KBM-7 (cell line): ENCODE measurements at places on chromosomes 2 and 18.

DNA sequence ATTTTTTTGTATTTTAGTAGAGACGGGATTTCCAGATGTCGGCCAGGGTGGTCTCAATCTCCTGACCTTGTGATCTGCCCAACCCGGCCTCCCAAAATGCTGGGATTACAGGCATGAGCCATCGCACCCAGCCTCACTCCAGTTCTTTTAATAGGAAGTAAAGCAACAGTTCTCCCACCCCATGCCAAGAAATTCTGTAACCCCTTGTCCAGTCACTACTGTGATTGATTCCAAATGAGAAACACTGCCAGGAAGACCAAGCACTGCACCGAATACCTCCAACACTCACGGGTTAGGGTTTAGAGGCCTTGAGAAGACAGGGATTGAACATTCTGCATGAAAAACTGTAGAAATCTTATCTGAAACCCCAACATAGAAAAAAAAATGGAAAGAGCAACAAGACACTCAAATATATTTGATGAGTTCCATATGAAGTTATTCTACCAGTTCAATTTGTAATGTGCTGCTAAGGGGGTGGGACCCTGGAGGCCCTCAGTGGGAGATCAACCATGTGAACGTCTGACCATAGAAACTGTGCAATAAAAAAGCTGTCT lies 48.2 kb upstream of the BIN1 start:
- DNase-seq: no peak

- DNase-seq: no peak
These were observed 134.2 kb downstream of the RIF1 start for GRCh38 chr2:151543876-151544275.

- DNase-seq: no peak
These were observed 31.8 kb upstream of the FSHR start for GRCh38 chr2:49186050-49186648.

DNA sequence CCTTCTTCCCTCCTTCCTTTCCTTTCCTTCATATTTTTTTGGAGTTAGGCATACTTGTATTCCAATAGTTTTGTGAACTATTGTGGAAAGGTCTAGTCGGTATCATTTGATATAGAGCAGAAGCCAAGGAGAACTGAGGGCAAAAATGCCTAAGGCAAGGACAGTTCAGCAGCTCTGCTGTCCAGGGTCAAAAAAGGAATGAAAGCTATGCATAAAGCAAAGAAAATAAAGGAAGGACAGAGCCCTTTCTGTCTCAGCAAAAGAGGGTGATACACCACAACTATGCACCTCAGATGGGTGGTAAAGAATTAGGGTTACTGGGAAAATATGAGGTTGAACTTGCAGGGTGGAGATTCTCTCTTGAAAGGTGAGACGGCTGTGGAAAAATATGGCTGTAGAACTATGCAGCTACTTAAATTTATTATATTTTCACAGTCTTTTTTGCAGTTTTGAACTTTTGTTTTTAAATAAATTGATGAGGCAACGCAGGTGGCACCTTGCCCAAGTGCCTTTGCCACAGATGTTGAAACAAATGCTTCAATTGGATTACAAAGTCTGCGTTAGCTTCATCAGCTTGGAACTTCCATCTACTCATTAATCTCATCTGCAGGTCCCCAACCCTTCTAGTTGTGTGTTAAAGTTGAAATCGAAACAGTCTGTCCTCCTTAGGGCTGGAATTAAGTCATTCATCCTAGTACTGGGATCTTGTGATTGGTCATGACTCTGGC lies 20.8 kb downstream of the LHCGR start:
- DNase-seq: no peak

- peak; percentile 76 for DNase-seq
These were observed 135.4 kb downstream of the TRIB2 start for GRCh38 chr2:12852135-12852534.

DNA sequence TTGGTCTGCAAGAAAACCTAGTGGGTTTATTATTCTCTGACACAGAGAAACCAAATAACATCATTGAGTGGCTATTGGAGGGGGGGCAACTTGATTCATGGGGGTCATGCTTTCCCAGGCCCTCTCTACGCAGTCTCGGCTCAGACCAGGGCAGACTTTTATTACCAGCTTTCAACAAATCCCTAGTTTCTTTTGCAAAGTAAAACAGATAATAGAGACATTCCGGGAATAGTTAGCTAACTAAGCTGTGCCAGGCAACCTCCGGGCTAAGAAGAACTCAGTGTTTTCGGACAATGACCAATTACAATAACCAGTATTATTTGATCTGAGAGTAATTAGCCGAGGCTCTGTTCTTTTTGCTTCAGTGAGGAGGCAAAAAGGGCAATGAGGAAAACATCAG lies 66.3 kb downstream of the CDK15 start:
- no peak for DNase-seq
